NCI-H1105 (cell line): ENCODE measurements at places on chromosomes 12 and 14.

GRCh38 chr12:46373301-46374296 lies 1.0 kb upstream of the SLC38A2 start:
- no peak for DNase-seq

DNA sequence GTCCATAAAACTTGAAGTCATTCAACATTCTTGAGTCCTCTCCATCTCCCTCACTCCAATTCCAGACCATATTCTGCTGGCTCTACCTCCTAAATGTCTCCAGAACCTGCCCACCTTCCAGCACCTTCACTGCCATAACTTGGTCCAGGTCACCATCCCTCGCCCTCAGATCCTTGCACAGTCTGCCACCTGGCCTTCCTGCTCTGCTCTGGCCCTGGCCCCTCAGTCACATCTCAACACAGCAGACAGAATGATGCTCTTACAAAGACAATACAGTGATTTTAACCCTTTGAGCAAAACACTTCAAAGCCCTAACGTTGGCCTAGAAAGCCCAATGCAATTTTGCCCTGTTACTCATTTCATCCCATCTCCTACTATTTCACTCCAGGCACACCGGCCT lies 81.8 kb upstream of the PDZRN4 start:
- no peak for DNase-seq

DNA sequence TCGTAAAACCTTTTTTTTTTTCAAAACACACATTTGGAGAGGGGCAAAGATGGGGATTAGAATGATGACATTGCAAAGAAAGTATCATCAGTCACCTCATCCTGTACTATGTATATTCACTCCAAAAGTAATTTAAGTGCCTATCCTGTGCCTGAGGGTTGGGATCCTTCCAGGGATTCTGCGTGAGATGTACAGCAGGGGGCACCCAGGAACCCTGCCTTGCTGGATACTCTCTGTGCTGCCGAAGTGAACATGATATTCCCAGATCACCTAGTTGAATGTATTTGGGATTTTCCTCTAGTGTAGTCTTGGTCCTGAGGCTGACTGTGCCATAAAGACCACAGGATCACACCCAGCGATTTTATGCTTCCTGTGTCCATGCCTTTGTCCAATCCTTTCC lies 372.7 kb downstream of the IPO8 start:
- no peak for DNase-seq

GRCh38 chr14:71107921-71108320 lies 200.7 kb downstream of the PCNX1 start:
- no peak for DNase-seq

- DNase-seq = no peak
These were observed 5.7 kb upstream of the LRR1 start for GRCh38 chr14:49593016-49593415.

DNA sequence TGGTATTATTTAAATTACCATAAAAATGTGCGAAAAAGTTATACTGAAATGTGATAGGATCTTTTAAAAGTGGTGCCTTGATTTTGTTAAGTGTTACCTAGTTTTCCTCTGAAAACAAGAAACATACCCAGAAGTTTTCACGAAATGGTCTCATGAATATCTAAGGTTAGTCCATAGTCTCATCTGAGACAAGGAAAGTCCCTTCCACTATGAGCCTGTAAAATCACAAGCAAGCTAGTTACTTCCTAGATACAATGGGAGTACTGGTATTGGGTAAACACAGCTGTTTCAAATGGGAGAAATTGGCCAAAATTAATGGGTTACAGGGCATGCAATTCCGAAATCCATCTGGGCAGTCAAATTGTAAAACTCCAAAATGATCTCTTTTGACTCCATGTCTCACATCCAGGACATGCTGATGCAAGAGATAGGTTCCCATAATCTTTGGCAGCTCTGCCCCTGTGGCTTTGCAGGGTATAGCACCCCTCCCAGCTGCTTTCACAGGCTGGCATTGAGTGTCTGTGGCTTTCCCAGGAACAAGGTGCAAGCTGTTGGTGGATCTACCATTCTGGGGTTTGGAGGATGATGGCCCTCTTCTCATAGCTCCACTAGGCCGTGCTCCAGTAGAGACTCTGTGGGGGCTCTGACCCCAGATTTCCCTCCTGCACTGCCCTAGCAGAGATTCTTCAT lies 271.4 kb downstream of the NAV3 start:
- DNase-seq = no peak

- DNase-seq = no peak
These were observed 28.8 kb downstream of the KIF21A start for GRCh38 chr12:39413836-39414771.

DNA sequence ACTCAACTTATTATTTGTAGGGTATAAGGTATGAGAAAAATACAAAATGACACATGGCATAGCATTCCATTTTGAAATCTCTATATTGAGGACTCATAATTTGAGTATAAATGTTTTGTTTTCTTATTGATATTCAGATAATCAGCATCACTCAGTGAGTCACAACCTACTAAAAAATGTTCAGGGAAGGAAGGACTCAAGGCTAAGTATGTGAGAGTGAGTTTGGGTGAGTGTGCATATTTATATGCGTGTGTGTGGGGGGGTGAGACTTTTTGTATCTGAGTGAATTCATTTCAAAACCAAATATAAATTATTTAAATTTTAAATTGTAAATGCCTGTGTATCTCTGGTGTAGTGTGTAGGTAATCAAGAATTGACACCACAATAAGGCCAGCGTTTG lies 87.8 kb upstream of the PRKD1 start:
- DNase-seq = no peak

- DNase-seq = no peak
These were observed 12.2 kb downstream of the SDR9C7 start for GRCh38 chr12:56922031-56922430.

- no peak for DNase-seq
These were observed 146.6 kb downstream of the NRXN3 start for GRCh38 chr14:78316786-78317185.

GRCh38 chr14:100317912-100318808 lies 5.0 kb upstream of the SLC25A47 start:
- DNase-seq = no peak

DNA sequence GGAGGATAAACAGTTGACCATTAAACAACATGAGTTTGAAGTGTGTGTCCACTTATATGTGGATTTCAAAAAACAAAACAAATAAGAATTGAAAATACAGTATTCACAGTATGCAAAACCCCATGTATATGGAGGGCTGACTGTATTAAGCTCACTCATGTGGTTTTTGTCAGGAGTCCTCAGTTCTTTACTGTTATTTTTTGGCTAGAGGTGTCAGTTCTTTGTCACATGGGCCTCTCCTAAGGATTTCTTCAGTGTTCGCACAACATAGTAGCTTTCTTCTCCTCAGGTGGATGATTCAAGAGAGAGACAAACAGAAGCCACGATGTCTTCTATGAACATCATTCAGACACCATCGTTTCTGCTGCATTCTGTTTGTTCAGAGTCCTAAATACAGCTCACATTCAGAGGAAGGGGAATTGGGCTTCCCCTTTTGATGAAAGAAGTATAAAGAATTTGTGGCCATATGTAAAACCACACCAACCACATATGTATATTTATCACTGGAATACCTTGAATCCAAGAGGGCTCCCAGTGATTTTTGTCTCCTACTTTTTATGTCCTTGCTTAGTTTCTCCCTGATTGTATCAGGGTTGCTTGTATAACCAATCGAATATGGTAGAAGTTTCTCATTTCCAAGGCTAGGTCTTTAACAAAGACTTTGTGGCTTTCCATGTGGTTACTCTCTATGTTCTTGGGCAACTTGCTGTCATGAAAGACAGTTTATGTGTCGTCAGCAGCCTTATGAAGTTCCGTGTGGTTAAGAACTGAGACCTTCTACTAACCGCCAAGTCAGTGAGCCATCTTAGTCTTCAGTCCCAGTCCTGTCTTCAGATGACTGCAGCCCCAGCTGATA lies 18.9 kb downstream of the MNAT1 start:
- no peak for DNase-seq

DNA sequence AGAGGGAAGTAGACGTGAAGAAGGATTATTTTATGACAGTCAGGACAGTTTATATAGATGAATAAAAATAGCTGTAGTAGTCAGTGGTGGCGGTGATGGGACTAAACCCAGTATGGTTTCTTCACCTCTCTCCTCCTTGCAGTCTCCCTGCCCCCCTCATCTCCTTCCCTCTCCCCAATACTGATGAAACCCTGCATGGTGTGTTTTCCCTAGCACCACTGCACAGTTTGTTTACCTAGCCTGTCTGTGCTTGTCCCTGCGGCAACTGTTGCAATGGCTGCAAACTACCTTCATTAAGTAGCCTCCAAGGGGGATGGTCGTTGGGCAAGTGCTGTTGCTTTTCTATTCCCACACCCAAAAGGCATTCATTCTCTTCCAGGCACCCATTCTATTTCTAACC lies 14.7 kb downstream of the PCBP2 start:
- no peak for DNase-seq

GRCh38 chr12:89326239-89327040 lies 25.9 kb downstream of the DUSP6 start:
- no peak for DNase-seq

DNA sequence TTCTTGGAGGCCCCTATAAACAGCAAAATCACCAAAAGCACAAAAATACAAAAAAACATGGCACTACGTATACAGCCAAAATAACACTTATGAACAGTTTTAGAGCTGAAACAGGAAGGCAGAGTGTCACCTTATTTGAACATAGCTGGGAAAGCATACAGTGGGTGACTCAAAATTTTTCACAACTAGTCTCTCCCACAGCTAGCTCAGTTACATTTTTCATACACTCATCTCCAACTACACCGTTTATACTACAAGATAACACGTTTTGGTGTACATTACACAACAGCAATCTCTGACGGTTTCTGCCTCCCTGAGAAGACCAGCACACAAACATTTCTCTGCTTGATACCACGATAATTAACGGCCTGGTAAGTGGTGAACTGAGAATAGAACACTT lies 2.9 kb downstream of the RAD52 start:
- no peak for DNase-seq

- DNase-seq = peak; percentile 86
These were observed 22.8 kb downstream of the TMEM63C start for GRCh38 chr14:77204459-77204771.

DNA sequence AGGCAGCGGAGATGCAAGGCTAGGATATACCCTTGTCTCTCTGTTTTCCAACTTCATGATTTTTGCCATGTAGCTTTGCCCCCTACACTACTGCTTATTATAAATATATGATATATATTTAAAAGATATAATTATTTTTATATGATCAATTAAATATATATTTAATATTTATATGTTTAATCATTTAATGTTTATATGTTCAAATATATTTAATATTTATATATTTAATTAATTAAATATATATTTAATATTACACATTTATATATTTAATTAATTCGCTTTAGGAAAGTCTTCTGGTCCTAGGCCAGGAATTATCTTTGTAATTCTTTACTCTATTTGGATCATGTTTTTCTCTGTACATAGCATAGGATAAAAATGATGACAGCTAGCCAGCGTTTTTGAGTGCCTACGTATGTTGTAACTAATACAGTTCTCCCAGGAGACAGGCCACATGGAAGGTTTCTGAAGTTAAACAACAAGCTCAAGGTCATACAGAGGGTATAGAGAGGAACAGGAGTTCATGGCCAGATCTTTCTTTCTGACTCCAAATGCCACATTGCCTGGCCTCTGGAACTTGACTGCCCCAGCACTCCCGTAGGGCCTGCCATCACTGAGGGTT lies 192.5 kb downstream of the KCNA5 start:
- DNase-seq = no peak

DNA sequence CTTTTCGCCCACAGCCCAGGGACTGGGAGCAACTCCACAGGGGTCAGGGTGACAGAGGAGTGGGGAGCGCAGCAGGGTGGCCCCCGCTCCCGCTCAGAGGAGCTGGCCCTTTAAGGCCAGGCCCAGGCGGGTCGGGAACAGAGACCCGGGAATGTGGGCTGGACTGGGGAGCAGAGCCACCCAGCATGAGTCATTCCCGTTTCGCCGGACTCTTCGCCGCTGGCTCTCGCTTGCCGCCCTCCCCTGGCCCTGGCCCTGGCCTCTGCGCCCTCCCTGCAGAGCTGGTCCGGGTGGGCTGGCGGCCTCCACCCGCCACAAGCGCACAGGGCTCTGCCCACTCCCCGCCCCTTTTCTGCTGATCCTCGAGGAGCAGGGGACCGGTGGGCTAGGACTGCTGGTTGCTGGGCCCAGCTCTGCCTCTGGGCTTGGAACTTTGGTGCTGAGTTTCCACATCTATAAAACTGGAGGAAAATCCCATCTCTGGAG lies 92.8 kb downstream of the NINJ2 start:
- DNase-seq = no peak

DNA sequence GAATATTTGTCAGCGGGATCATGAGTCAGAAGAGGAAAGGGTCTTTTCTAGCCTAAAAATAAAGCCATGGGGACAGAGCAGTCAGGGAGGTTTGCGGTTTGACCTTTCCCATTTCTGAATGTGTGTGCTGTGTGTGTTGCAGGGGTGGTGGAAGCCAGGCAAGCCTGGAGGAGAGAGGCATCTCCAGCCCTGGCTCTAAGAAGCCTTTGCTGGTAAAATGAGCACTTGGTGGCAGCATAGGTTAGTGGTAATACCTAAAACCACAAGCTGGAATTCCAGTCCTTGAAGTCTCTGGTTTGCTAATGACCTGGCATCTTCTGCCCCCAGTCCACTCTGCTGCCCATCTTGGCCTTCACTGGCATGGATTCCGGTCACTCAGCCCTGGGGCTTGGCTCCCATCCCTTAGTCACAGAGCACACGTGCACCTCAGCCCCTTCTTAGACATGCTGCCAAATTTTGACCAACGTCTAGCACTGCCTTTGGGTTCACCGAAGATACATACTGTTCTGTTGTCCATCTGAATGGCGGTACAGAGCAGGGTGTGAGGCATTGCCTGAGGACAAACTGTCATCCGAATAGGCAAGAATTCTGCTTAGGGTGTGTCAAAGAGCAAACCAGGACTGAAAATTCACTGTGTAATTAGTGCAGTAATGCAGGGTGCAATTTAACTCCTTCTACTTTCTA lies 52.7 kb downstream of the KCNA5 start:
- DNase-seq = no peak

- no peak for DNase-seq
These were observed 219.8 kb upstream of the ATP2B1 start for GRCh38 chr12:89928467-89928866.

GRCh38 chr12:110807640-110808039 lies 39.1 kb upstream of the CCDC63 start:
- DNase-seq = no peak

- no peak for DNase-seq
These were observed 98.3 kb downstream of the PDZRN4 start for GRCh38 chr12:41286426-41286825.

- DNase-seq = no peak
These were observed 56.2 kb upstream of the VPS33A start for GRCh38 chr12:122322501-122322900.

- DNase-seq = no peak
These were observed 715 bp downstream of the KLRC4 start for GRCh38 chr12:10408842-10409241.
